B cell (primary cell): ENCODE measurements at places on chromosomes 6 and 20.

DNA sequence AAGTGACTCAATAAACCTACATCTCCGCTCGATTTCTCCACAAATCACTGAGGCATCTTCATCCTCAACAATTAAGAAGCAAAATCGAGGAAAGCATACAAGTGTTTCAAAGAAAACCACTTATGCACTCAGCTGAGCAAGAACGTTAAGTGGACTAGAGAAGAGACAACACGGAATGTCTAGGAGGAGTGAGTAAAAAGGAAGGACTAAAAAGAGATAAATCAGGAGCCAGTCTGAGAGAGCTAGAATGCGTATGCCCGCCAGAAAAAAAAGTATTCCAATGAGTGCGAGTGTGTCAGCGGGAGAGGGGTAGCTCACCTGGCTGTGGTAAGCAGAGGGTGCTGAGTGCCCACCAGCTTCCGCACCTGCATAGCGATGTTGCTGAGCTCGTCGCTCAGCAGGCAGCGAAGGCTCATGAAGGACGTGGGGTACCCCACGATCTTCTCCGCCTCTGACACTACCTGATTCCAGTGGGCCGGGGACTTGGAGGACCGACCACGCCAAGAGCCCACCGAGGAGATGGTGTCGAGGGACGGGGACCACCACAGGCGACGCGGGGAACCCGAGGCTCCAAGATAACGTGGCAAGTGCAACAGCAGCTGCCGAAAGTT, 587 bp downstream of the PDSS2 start:
- peaks cover 13% of the 10 kb centered on the region for H3K4me1 ChIP-seq
- peak overlapping the region; percentile 91 for H3K27ac ChIP-seq
- H3K27me3 ChIP-seq = no peaks in the 10 kb centered on the region
- H3K4me3 ChIP-seq = peak overlapping the region; percentile 90
- no peaks in the 10 kb centered on the region for H3K36me3 ChIP-seq

DNA sequence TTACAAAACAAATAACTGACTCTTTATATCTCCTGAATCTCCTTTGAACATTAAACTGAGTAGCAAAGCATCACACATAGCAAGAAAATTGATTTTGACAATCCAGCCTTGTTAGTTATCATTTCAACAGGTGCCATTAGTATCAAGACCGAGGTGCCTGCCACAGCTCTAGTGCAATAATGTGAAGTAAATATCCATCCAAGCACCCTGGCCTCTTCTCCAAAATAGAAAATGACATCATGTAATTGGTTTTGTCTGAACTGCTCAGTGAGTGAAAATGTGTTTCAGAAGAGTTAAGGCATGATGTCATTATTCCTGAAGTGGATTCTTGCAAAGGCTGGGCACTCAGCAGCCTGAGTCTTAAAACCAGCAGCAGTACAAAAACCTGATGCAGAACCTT, 341.4 kb downstream of the PLCB1 start:
- H3K36me3 ChIP-seq = no peaks in the 10 kb centered on the region
- no peak for DNase-seq
- H3K27ac ChIP-seq = no peak overlapping the region
- no peaks in the 10 kb centered on the region for H3K27me3 ChIP-seq
- no peak overlapping the region for H3K4me3 ChIP-seq

GRCh38 chr6:52662031-52662430, 8.9 kb upstream of the TMEM14A start:
- H3K4me3 ChIP-seq = no peak overlapping the region
- H3K36me3 ChIP-seq = no peaks in the 10 kb centered on the region
- H3K27ac ChIP-seq = no peak overlapping the region
- peaks cover 11% of the 10 kb centered on the region for H3K4me1 ChIP-seq
- DNase-seq = no peak

DNA sequence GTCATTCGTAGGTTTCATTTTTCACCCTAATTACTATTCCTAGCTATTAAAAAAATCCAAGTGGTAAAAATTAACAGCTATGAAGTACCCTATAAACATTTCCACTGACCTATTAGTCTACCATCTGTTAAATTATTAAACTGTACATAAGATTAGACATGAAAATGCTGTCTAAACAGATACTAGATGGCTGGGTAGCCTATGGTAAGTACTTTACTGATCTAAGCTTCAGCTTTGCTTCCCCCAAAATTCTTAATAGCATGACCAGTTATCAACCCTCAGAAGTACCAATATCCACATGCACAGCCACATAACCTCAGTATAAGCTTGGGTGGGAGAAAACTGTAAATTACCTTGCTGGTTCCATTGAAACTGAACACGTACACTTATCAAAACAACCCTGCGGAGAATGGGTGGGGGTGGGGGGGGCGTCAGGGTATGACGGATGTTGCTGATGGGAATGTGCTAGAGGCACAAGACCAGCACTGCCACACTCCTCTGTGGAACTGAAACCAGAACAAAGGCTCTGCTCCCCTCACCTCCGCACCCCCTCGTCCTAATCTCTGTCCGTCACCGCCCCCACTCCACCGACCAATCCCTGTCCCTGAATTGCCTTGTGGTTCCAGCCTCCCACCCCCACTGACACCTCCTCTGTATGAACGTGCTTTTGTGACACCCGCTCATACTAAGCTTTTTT, 45.3 kb downstream of the B4GALT5 start:
- peaks cover 21% of the 10 kb centered on the region for H3K4me1 ChIP-seq
- no peak overlapping the region for H3K4me3 ChIP-seq
- H3K27ac ChIP-seq = no peak overlapping the region
- no peaks in the 10 kb centered on the region for H3K36me3 ChIP-seq
- H3K27me3 ChIP-seq = no peaks in the 10 kb centered on the region

DNA sequence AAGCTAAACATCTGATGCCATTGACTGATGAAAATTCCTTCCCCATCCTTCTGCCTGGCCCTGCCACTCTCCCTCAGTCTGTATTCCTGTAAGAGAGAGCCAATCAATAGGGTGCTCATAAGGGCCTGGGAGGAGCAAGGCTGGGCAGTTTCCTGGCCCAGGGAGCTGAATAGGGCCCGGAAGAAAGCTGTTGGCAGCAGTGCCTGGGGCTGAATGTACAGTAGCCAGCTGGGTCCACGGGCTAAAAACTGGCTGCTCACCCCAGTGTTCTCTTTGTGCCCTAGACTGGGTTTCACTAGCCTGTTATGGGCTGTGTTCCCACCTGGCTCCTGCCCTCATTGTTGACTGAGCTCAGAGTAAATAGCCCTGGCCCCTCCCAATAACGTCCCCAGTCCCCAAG, 1.7 kb upstream of the WFDC2 start:
- H3K36me3 ChIP-seq = no peaks in the 10 kb centered on the region
- H3K27me3 ChIP-seq = no peaks in the 10 kb centered on the region
- H3K27ac ChIP-seq = no peak overlapping the region
- DNase-seq = no peak
- no peak overlapping the region for H3K4me3 ChIP-seq

- peak overlapping the region; percentile 77 for H3K27ac ChIP-seq
- H3K4me3 ChIP-seq = peak overlapping the region; percentile 88
- H3K36me3 ChIP-seq = no peaks in the 10 kb centered on the region
- DNase-seq = no peak
- H3K27me3 ChIP-seq = no peaks in the 10 kb centered on the region
Observed at GRCh38 chr6:27892649-27893058, 19.5 kb downstream of the OR2B2 start.

DNA sequence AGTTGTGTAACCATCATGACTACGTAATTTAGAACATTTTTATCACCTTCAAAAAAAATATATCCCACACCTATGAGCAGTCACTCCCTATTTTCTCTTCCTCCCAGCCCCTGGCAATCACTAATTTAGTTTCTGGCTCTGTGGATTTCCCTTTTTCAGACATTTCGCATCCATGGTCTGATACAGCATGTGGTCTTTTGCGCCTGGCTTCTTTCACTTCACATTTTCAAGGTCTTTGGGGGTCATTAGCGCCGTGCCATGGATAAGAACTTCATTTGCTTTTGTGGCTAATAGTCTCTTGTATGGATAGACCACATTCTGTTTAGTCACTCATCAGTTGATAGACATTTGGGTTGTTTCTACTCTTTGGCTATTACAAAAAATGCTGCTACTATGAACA, 44.9 kb upstream of the DUSP22 start:
- DNase-seq = no peak
- peaks cover 26% of the 10 kb centered on the region for H3K4me1 ChIP-seq
- H3K4me3 ChIP-seq = no peak overlapping the region
- no peak overlapping the region for H3K27ac ChIP-seq
- no peaks in the 10 kb centered on the region for H3K36me3 ChIP-seq
- H3K27me3 ChIP-seq = no peaks in the 10 kb centered on the region
